ENCODE measurements at places on chromosomes 4 and X.

GRCh38 chr4:185820146-185821028, 8.4 kb upstream of the SORBS2 start:
- no peak for DNase-seq

DNA sequence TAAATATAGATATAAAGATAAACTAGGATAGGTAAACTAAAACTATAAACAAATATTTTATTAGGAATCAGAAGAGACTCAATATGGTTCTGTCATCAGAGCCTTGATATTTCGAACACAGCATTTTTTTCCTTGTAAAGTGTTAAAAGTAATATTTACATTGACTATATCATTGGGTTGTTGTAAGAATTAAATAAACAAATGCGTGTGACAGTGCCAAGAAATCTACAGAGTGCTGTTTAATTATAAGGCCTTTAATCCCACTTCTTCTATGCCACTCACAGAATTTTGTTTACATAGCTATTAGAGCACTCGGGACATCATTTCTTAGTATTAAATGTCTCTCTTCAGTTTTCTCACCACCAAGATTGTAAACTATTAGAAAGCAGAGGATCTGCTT, 807.4 kb downstream of the FSTL5 start:
- no peak for DNase-seq

- DNase-seq = no peak
These were observed 33.4 kb downstream of the GATB start for GRCh38 chr4:151727365-151727764.

- DNase-seq = no peak
These were observed 475.7 kb upstream of the SLIT2 start for GRCh38 chr4:19776021-19776459.

- DNase-seq = no peak
These were observed 236.7 kb downstream of the SLITRK2 start for GRCh38 chrX:146054311-146054710.

GRCh38 chr4:108110450-108110849, 58.3 kb downstream of the LEF1 start:
- no peak for DNase-seq

DNA sequence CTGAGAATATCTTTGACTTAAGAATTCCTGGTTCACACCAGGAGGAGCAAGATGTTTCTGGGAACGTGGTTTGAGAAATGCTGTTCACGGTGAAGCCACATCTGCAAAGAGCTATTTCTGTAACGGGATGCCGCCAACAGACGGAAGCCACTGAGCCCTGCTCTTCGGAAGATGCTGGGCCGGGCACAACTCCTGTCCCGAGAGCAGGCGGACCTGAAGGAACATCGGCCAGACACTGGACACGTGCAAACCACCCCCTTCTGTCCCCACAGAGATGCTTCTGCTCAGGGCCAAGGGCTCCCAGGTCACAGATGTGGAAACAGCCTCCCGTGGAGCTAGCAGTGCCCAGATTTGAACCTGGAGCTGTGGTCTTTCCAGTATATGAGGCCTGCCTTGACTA, 24.3 kb downstream of the HMX1 start:
- no peak for DNase-seq

DNA sequence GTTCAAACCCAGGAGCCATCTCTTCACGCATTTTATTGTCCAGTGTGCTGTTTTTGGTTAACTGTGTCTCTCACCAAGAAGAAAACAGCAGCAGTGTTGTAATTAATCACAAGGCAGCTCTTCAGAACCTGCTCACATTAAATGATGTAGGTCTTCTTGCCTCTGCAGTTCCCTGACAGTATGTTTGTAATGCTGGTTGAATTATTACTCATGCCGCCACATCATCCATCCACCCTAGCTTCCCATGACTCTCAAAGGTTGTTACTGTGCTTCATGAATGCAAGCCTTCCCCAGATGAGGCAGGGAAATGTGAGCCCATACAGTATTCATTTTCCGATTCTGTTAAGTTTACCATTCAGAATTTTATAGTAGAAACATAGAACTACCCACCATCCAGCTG, 17.4 kb downstream of the TLR10 start:
- DNase-seq = no peak

DNA sequence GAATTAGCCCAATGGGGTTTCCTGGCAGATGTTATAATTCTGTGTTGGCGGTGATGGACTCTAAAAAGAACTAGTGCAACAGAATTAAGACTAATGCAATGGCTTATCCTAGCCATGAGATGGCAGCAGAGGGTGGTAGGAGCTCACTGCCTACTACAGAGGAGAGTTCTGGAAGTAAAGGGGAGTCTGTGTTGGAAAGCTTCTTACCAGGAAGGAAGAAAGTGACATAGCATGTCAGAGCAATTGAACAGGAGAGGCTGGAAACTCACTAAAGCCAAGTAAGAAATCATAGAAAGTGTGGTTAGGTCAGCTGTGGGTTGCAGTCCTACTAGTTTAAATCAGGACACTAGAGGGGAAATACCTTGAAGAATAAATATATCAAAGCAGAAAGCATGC, 6.3 kb upstream of the TRPC5OS start:
- DNase-seq = no peak

- DNase-seq = no peak
These were observed 197.6 kb upstream of the GYPA start for GRCh38 chr4:144338148-144338547.

- DNase-seq = no peak
These were observed 20.8 kb upstream of the ZCCHC12 start for GRCh38 chrX:118802857-118803256.

GRCh38 chr4:54556587-54556986, 101.2 kb upstream of the KIT start:
- DNase-seq = no peak

- no peak for DNase-seq
These were observed 279.3 kb upstream of the BMP3 start for GRCh38 chr4:80751200-80751599.

DNA sequence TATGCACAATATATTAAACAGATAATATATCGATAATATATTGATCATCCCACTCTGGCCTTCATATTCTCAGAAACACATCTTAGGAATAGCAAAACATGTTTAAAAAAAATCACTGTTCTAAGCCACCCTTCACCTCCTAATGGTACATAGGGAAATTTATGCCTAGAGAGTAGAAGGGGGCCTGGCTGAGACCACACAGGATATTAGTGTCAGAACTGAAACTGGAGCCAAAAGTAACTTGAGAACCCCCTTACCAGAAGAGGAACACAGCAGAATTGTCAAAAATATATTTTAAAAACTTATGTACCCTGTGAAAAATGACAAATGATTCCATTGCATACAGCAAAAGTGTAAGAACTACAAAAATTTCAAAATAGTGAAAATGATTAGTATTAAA, 173.1 kb downstream of the VSIG4 start:
- DNase-seq = no peak
